Stimulated activated CD8-positive, alpha-beta memory T cell treated with anti-CD3 and anti-CD28 coated beads, Interleukin-15, amount 100 ng/mL, for 24 hours (primary cell): ENCODE measurements at places on chromosomes 11 and 22.

GRCh38 chr11:79902493-79902892 lies 461.7 kb upstream of the TENM4 start:
- no peak for DNase-seq

DNA sequence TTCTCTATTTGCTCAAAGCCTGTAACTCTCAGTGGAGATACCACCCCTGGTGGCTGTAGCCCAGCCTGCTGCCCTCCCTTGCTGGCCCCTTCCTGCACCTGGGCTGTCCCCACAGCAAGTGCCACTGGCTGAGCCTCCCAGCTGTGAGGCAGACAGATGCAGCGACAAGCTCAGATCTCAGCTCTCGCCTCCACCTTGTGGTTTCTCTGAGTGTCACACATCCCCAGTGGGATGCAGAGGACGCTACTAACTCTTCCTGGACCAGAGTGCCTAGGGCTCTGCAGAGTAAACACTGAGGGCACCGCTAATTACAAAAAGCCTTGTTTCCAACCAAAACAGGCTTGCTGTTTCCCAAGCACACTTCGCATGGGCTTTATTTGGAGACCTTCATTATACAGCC lies 8.9 kb downstream of the YPEL1 start:
- DNase-seq: no peak

- no peak for DNase-seq
Observed at GRCh38 chr11:120662071-120662676, 150.6 kb downstream of the GRIK4 start.

GRCh38 chr11:120747850-120748814 lies 236.6 kb downstream of the GRIK4 start:
- no peak for DNase-seq

DNA sequence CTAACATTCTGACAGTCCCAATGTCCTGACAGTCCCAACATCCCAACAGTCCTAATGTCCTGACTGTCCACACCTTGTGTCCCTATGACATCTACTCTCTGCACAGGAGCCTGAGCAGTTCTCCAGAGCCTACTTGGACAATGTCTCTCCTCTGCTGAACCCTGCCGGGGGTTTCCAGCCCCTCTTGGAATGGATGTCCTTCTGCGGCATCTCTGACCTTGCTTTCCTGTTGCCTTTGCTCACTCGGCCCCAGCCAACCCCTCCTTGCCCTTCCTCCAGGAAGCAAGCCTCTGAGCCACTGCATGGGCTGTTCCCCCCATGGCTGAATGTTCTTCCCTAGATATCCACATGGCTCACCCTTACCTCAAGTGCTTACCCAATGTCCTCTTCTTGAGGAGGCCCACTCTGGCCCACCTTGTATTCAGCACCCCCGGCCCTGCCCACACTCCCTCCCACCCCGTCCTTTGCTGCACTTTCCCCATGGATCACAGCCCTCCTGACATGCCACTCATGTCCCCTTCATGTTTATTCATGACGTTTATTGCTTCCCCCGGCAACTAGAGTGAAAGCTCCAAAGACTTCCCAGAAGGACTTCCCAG lies 59.5 kb downstream of the DHCR7 start:
- DNase-seq: no peak

DNA sequence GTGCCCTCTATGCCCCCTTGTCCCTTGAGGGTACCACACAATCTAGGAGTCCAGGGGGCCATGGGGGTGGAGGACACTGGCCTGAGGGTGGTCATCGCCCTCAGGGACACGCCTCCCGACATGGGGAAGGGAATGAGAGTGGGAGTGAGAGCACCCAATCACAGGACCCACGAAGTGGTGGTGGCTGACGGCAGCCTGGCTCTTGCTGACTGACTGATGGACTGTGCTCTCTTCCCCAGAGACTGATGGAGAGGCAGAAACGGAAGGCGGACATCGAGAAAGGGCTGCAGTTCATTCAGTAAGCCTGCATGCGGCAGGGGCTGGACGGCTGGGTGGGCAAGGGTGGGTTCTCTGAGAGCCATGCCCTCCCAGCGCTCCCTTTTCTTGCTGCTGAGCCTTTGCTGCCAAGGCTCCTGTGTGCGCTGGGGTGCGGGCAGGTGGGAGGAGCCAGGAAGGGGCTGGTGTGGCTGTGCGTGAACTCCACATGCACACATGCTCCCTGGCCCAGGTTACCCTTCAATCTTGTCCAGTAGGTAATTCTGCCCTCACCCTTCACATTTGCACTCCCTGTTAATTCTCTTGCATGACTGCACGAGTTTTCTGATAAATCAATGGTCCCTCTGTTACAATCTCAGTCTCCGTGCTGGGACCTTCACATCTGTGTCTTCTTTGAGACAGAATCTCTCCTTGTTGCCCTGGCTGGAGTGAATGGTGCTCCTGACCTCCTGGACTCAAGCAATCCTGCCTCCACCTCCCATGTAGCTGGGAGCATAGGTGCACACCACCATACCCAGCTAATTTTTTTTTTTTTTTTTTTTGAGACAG lies 19.3 kb downstream of the ZC3H7B start:
- DNase-seq: no peak

DNA sequence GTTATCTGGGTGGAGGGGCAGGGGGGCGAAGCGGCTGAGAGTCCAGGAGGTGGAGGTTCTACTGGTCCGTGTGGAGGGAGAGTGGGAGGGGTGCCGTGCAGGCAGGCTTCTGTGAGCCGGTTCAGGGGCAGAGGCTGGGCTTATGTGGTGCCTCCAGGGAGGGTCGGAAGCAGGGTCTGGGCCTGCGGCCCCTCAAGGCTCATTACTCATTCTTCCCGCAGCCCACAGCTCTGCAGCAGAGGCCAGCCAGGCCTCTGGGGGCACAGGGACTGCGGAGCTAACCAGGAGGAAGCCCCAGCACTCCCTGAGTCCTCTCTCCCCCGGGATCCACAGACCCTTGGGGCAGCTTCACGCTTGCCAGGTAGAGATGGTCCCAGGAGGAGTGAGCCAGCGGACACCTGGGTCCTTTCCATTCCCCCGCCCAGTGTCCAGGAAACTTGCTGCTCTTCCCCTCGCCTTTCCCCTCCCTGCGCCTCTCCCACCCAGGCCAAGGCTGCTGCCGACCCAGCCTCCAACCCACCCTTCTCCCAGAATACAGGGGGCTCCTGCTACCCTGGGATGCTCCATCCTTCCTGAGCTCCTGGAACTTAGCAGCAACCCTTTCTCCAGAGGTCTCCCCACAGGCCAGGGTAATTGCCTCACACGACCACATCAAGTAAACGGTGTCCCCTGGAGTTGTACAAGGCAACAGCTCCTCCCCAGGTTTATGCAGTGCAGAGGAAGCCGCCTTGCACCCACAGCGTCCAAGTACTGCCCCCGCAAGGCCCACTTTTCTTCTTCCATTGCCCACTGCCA lies 6.3 kb downstream of the NRXN2 start:
- DNase-seq: no peak

- no peak for DNase-seq
Observed at GRCh38 chr22:37896181-37896592, 9.9 kb upstream of the MICALL1 start.

- DNase-seq: no peak
Observed at GRCh38 chr11:104076455-104076854, 40.0 kb downstream of the DDI1 start.

DNA sequence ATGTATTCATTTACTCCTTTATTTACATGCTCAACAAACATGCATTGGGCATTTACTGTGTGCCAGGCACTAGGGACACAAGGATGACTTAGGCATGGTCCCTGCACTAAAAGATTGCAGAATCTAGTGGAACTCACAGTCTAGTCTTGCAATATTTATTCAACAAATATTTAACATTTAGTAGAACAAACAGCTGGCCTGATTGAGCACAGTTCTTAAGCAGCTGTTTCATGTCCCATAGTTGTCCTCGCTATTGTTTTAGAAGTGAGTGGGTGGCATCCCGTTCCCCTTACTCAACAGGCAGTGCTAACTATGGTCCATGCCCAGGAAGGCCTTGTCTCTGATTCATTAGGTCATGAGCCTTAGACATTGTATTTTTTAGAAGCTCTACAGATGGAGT lies 459.9 kb upstream of the CADM1 start:
- no peak for DNase-seq
